Activated gamma-delta T cell (primary cell): ENCODE measurements at places on chromosomes 12 and 14.

DNA sequence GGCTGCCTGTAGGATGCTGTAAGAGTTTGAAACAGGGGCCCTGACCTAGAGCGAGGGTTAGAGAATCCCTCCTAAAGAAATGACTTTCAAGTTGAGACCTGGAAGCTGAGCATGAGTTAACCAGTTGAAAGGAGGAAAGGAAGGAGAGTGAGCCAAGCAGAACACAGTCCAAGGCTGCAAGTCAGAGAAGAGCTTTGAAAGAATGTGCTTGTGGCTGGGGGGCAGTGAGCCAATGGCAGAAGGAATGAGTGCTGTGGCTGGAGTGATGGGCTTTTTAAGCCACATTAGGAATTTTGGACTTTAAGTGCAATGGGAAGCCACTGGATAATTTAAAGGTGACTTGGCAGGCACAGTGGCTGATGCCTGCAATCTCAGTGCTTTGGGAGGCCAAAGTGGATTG lies 18.1 kb downstream of the CDKN1B start:
- DNase-seq, result no peak

DNA sequence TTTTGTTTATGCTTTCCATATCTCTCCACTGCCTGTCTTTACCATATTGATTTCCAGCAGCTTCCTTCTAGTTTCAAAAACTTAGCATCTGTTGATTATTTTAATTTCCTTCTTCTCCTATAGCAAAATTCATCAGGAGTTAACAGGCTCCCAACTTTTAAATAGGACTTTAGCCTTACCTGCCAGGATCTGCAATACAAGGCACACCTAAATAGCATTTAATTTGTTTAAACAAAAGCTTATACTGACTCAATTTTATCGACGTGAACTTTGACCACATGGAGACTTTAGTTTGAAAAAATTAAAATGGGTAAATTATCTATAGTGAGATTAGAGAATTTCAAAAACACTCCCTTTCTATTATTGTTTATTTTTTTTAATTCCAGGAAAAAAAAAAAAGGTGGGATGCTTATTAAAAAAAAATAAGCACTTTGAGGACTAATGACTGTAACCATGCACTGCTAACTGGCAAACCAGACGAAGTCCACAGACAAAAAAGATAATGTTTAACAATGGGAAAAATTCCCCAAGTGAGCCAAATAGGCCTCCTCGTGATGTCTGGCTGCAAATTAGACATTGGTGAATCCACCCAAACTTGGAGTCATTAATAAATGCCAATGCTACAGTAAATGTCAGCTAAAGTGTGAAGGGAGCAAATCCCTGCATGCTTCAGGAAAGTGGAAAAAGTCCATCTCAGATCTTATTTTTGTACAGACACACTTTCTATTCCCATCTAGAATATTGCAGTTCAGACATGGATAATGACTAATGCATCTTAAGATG lies 40.7 kb downstream of the RMST start:
- DNase-seq, result no peak

DNA sequence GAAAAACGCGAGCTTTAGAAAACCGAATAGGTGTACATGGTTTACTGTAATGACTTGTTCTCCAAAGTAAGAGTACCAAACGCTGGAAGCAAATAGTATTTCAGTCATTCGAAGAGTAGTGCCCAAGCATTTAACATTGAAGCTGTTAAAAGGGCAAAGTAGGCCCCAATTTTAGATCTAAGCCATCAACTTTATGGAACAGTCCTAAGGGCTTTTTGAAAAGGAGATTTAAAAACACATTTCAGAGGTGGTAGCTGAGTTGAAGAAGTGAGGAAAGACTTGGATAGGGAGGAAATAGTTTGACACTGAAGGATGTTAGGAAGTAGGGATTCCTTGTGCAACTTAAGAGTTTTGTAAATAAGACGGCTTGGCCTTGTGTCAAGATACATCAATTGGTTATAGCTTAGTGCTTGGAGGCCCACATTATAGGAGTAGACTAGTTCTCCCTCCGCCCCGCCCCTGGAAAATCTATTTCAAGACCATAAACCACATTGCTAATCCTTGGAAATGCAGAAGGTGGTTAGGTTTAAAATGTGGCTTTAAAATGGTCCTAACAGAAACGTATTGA lies 783 bp upstream of the TUBA1B start:
- no peak for DNase-seq

DNA sequence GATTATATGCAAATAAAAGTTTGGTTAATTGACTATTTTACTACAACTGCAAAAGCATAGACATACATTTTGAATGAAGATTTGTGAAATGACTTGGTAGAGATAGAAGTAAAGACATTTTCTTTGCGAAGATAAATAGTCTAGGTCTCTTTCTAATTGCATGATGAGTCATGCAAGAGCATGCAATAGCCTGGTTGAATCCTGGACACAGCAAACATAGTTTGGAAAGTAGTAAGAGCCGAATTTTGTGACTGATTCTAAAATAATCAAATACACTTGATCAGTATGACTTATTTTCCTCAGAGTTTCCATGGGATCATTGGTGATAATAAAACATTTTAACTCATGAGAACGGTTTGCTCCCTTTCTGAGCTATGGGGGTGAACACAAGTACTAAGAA lies 27.7 kb upstream of the CAND1 start:
- no peak for DNase-seq

- DNase-seq, result no peak
These were observed 283 bp downstream of the LMO3 start for GRCh38 chr12:16605642-16606116.
